ENCODE measurements at places on chromosomes 4 and X. TPM values are rescaled to one million over a fixed set of nuclear protein-coding genes. Genes with fewer than 3 reads are reported as not detected.

The MGARP gene
- total RNA-seq, result 11.3 TPM

The LRCH2 gene
- 2.7 TPM for total RNA-seq

The CYBB gene
- not detected for total RNA-seq

The CCDC158 gene
- under 0.01 TPM for total RNA-seq

The GPR50 gene
- not detected for total RNA-seq

The CT45A3 gene
- not detected for total RNA-seq

The COL25A1 gene
- 0.17 TPM for total RNA-seq

The STOX2 gene
- 0.50 TPM for total RNA-seq

The TGIF2LX gene
- not detected for total RNA-seq

The SPANXA2 gene
- total RNA-seq, result not detected

The FAM3A gene
- total RNA-seq, result 48.2 TPM

The KLB gene
- total RNA-seq, result not detected
